ENCODE measurements at places on chromosomes 16 and 17.

DNA sequence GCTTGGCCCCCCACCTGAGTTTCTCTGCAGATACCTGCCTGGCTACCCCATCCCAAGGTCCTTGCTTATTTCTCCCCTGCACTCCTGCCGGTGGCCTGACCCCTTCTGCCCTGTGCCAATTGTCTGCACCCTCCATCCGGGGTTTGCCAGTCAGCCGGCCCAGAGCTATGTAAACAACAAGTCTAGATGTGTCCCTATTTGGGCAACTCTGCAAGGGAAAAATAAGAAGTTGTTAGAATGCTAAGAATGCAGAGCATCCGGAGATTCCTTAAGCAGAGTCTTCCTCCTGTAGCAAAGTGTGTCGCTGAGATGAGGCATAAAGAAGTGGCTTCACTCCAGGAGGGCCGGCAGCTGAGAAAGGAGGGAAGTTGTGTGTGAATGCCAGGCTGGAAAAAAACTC is 46.6 kb downstream of the RGS9 start:
- no peak for DNase-seq

- DNase-seq, result no peak
These were observed 502.2 kb upstream of the ZFHX3 start for GRCh38 chr16:73549984-73550631.

- DNase-seq, result peak; percentile 32
These were observed 50.0 kb upstream of the STH start for GRCh38 chr17:45948881-45949624.

DNA sequence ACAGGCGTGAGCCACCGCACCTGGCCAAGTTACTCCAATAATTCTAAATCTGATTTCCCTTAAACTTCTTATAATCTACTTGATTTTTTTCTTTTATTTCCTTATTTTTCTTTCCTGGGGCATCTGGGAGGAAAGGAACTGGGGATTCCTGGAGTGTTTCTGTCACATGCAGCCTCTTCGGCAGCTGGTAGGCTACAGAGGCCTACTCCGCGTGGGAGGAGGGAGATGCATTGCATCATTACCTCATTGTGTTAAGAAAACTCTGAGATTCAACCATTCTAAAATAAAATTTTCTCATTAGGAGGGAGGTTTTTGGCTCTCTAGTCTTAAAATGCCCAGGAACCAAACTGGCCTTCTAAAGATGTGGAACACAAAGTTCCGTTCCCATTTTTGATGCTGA is 64.0 kb downstream of the SOX9 start:
- DNase-seq, result no peak

- DNase-seq, result no peak
These were observed 169.1 kb downstream of the SALL1 start for GRCh38 chr16:50981951-50982350.

DNA sequence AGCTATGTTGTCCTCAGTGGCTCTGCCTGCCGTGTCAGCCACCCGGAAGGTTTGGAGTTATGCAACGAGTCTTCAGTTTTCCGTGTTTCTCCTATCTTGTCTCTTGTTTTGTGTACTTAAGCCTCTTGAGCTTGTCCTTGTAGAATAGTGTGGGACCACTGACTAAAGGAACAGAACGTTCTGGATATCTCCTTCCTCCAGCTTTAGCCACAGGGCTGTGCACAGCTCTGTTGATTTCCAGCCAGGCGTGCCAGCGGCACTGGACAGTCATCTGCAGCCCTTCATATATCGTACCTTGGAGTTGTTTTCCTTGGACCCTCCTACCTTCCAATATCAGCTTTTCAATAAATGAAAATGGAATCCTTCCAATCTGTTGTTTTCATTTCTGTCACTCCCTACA is 39.8 kb downstream of the TMEM11 start:
- DNase-seq, result no peak

DNA sequence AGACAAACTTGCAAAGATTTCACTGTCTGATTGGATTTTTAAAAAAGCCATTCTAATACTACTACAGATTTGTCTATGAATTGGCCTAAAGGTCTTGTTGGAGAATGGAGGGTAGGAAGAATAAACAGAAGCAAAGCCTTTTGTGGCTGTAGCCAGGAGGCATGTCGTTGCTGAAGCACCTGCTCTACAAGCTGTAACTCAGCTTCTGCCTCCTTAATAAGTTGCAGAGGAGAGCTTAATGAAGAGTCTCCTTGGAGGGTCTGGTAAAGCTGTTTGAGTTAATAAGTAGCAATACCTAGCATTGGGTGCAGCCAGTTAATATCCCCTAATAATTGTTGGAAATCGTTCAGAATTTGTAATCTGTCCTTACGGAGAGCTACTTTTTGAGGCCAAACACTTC is 10.0 kb upstream of the ZNF689 start:
- DNase-seq, result no peak

DNA sequence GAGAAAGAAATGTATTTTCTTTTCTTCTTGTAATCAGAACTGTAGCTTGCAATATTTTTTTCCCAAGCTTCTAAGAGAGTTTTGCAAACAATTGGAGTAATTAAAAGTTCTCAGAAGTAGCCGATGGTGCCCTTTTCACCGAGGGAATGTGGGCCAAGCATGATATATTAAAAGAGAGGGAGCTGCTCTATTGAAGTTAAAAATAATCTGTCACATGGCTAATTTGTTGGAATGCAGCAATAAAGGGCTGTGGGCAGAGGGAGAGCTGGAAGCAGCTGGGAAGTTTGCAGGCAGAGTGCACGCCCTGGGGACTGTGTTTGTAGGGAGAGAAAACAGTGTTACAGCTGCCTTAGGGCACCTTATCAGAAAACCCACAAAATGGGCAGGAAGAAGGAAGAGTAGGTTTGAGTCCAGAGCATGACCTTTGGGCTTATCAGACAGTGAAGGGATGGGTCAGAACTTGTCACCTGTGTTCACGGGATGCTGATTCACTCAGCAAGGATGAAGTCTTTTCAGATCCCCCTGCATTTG is 18.5 kb upstream of the TERF2 start:
- DNase-seq, result no peak

DNA sequence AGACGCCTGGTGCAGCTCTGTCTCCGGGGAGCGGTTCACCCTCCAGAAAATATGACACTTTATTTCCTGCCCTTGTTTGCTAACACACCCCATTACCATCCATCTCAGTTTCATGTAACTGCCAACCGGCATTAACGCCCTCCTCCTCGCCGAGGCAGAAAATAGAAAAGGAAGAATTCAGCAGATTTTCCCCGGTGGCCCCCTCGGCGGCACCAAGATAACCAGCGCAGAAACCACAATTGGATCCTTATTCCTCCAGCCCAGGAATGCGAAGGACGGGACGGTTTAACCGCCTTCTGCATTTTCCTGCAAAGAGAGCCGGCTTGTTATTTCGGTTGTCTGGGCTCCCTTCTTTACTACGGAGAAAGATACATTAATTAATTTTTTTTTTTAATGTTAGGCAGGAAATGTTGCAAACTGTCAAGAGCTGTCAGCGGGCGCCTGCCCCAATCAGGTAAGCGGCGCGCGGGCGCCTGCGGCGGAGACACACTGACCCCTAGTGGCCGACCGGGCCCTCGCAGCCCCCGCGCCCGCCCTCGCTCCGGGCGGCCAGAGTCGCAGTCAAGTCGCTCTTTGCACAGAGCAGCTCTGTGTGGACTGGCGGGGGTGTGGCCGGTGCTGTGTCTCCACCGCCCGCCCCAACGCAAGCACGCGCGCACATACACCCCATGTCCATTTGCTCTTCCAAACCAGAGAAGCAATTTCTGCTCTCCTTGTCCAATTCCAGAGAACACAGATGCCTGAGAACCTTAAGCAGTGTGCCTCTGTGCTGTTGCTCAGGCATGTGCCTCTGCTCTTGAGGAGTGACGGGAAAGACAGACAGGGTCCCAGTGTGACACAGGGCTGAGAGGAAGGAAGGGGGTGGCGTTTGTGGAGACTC is 53.6 kb downstream of the C17orf67 start:
- DNase-seq, result peak; percentile 33

DNA sequence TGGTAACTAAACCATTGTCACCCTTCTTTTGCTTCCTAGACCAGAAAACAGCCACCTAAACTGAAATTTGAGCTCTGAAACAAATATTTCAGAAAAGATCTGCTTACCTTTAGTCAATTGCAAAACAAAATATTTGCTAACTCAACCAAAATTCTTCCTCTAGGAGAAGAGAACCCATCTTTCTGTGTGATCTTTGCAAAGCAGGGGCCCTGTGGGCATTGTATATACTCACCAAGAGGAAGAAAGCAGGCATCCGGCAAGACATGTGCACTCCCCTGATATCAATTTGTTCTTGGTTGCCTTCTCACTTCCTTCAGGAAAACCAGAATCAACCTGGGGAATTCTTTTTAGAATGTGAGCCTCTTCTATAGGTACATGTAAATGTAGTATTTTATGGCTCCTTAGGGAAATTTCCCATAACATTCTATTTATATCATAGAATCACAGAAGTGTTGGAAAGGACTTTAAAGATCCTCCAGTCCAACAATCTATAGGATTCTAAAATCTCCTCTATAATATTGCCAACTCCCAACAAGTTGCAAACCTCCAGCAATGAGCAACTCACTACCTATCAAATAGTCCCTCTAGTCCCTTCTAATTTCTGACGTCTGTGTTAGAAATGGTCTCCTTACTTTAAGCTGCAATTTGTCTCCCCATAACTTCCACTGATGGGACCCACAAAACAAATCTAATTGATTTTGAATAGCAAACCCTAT is 966 bp downstream of the SLFN14 start:
- no peak for DNase-seq

- no peak for DNase-seq
These were observed 32.2 kb downstream of the MRM3 start for GRCh38 chr17:814371-814770.

DNA sequence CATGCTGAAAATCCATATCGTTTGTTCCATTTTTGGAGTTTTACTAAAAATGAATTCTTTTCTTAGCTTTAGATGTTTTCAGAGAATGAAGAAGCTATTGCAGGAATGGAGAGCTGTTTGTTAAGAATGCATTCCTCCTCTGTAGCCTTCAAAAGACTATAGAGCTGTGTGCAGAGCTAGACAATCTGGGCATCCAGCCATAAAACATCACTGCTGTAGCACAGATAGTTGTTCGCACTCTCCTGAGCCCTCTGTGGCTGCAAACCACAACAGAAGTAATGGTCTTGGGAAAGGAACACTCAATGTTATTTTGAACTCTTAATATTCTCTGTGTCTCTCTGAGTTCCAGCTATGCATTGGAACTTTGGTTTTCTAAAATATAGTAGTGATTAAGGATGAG is 4.9 kb downstream of the TNRC6C start:
- DNase-seq, result peak; percentile 31

- DNase-seq, result no peak
These were observed 4.0 kb downstream of the NUPR1 start for GRCh38 chr16:28534542-28535373.

DNA sequence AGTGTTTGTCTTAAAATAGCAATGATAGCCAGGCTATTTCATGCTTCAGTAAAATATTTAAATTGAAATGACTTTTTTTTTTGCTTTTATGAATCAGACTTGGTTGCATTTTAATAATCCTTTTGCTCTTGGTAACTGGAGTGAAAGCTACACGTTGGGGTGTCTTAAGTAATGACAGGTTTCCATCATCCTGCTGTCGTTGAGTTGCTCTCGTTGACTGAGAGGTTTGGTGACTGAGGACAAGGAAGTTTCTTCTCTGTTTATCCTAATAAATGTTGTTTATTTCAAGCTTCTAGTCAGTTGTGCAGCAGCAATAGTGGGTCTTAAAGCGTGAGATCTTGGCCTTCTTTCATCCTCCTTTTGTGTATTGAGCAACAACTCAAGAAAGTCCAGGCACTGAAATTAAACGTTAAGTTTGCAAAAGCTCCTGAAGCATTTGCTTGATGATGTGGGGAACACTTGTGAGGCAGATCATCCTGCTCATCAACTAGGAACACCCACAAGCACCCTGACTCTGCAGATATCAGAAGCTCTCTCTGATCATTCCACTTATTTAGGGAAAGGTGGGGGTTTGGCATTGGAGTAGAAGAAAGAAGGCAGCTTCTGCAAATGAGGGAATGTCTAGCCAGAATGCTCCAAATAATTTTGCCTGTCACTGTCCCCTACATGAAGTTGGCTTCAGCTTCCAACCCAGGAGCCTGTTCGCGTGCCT is 179.1 kb downstream of the RBFOX1 start:
- no peak for DNase-seq

- DNase-seq, result no peak
These were observed at the start of gene CPSF4L for GRCh38 chr17:73261617-73261951. Gene CPSF4L (minus strand): TSS chr17:73261880. CDS start chr17:73261818, 62 bp downstream.

GRCh38 chr16:28984619-28985135 is at the start of gene LAT:
Gene LAT (plus strand): TSS chr16:28985052. CDS start chr16:28985418, 366 bp downstream.
- peak; percentile 36 for DNase-seq

GRCh38 chr17:61737820-61738219 is 125.5 kb downstream of the BRIP1 start:
- DNase-seq, result no peak

GRCh38 chr17:61766520-61766919 is 96.8 kb downstream of the BRIP1 start:
- no peak for DNase-seq

Measured in DMS153 (cell line).